ENCODE measurements at places on chromosomes 5 and 9.

DNA sequence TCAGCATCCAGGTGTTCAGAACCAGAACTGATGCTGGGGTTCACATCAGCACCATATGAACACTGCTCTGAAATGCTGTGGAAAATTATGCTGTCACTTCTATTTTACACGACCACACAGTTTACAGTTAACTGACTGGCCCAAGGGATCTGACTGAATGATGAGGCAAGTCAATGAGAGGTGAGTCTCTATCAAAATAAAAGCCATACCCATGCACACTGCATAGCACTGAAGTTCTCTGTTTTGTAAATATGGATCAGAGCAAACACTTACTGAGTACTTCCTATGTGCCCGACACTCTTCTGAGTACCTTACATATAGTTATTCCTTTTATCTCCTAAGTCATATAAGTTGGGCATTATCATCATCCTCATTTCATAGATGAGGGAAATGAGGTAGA lies 122.8 kb downstream of the TARS1 start:
- no peak for DNase-seq

- DNase-seq, result peak; percentile 63
Observed at GRCh38 chr5:83471405-83472212, at the start of gene VCAN. TSS of gene VCAN (plus strand) at chr5:83471744. CDS start at chr5:83483519, 11,775 bp downstream.

DNA sequence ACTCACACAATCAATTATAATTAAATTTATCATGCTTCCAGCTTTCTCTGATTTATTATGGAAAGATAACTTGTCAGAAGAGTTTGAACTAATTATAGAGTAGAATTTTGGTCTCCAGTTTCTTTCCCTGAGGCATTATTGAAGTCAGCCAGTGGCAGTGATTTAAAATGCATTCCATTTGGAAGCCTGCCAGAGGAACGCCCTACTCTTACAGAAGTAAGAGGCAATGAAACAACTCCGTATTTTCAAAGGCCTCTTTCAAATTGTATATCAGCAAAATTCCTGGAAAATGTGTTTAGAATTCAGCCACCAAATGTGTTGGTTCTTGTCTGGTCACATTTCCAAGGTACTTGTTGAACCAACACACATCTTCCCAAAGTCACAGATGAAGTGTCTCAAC lies 640.9 kb downstream of the SEMA5A start:
- DNase-seq, result no peak

DNA sequence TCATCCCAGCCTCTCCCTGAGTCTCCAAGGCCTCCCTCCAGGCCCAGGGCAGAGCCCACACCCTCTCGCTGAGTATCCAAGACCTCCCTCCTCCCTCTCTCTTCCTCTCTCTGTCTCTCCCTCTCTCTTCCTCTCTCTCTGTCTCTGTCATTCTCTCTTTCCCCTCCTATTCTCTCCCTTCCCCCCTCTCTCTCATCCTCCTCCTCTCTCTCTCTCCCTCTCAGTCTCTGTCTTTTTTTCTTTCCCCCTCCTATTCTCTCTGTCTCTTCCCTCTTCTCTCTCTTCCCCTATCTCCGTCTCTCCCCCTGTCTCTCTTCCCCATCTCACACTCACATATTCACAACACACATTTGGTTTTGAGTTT lies 8.1 kb downstream of the SLC6A19 start:
- no peak for DNase-seq

DNA sequence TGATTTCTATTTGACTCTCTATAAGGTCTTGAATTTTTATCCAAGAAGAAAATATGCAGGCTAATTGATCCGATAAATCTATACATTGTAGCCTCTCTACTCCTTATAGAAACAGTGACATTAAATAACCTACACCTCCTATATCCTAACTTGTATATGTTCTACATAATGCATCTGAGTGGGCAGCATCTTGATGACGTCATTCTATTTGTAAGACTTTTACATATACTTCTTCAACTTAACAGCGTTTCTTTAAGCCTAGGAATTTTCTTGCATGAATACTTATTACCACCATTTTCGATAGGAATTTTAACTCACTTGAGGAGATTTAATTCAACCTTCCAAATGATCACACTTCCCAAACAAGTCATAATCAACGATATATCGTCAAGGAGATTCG lies 869.0 kb downstream of the PTPRD start:
- DNase-seq, result no peak

- DNase-seq, result no peak
Observed at GRCh38 chr5:168583742-168584482, 4.7 kb upstream of the PANK3 start.

DNA sequence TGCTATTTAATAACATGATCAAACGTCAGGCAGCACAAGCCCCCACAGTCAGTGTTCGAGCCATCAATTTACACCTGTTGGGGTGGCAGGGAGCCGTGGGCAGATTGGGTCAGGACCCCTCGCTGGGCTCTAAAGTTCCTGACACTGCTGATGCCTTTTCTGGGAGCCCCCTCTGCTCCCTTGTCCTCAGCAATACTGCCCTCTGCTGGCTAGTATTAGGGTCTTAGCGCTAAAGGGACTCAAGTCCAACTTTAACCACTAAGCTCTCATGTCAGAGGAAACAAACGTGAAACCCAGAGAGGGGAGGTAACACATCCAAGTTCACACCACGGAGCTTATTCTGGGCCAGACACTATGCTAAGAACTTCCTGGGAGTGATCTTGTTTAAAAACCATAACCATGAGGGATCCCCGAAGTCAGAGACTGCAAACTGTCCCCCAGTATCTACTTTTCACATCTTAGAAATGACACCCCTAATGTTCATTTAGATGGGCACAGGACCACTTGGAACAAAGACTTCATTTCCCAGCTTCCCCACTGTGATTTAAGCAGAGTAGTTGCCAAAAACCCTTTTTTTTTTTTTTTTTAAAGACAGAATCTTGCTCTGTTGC lies 20.4 kb downstream of the ANKS6 start:
- DNase-seq, result no peak

DNA sequence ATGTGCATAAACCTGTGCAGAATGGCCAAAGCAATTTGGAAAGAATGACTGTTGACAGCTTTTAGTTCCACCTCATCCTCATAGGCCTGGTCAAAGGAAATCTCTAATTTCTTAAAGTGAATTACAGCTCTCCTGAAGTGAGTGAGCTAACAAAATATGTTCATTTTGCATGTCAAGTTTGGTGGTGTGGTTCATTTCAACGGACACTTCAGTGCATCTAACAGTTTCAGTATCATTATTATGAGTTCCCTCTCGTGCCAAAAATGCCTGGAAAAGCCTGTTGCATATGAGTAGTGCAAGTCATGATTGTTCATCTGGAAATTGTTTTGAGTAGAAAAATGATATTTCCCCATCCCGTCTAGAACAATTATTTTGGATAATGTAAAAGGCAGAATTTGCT lies 53.2 kb upstream of the HMHB1 start:
- DNase-seq, result no peak

DNA sequence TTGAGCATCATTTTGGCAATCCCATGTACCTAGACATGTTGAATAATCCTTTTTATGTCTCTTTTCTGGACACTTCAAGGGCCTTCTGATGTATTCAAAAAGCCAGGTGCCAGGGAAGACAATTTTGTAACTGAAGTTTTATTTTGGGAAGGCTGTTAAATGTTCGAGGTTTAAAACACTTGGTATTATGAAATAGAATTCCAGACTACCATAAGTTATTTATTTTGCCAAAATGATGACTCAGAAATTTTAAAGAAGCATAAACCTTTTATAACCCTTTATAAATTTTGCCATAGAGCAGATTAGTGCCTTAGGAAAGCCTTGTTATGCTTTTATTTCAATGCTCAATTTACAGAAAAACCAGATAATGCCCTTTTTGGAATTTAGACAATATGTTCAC lies 30.3 kb upstream of the UHRF2 start:
- no peak for DNase-seq

GRCh38 chr5:17233488-17233887 lies 16.1 kb downstream of the BASP1 start:
- no peak for DNase-seq
